Activated T-cell treated with anti-CD3 and anti-CD28 coated beads for 48 hours (primary cell): ENCODE measurements at places on chromosomes 4 and X.

GRCh38 chrX:123489011-123489410 is 243.8 kb downstream of the THOC2 start:
- no peak for DNase-seq

GRCh38 chr4:109206620-109207019 is 95.8 kb downstream of the COL25A1 start:
- DNase-seq: no peak

DNA sequence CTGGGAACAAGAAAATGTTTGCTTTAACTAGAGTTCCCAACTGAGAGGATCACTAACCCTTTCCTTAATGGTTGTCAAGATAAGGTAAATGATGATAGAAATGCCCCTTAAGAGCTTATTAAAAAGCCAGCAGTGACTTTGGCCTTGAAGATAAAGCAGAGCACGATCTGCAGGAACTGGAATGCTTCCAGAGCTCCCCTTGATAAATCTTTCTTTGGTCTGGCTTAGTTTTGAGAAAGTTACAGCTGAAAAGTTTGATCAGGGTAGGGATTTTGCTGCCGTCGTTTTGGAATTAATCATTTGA is 64.0 kb downstream of the PTTG2 start:
- DNase-seq: no peak

DNA sequence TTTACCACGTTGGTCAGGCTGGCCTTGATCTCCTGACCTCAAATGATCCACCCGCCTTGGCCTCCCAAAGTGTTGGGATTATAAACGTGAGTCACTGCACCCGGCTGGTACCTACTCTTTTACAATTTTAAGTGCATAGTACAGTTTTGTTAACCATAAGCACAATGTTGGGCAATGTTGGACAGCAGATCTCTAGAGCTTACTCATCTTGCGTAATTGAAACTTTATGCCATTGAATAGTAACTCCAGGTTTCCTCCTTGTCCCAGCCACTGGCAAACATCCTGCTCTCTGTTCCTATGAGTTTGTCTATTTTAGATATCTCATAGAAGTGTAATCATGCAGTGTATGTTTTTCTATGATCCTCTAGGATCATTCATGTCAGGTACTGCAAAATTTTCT is 9.3 kb upstream of the CPE start:
- no peak for DNase-seq

GRCh38 chr4:93842601-93843252 is 14.2 kb downstream of the ATOH1 start:
- DNase-seq: no peak

- no peak for DNase-seq
Measured at GRCh38 chr4:15832523-15833451, 54.7 kb downstream of the CD38 start.

DNA sequence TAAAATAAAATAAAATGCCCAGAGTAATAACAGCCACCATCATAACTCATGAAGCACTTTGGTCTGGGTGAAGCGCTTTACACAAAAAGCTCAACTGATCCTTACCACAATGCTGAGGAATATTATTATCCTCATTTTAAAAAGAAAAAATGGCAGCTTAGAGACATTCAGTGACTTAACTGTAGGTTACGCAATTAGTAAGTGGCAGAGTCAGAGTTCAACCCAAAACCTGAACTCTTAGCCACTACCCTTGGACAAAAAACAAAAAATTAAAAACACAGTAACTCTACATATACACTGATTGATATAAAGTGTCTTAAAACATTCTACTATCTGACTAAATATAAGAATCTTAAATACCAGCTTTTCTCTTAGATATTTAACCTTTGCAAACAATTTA is 34.9 kb downstream of the MAOB start:
- no peak for DNase-seq

GRCh38 chr4:22500831-22501714 is 14.8 kb downstream of the ADGRA3 start:
- DNase-seq: peak; percentile 21

- peak; percentile 58 for DNase-seq
Measured at GRCh38 chrX:1535241-1536041, 1.5 kb downstream of the P2RY8 start.

GRCh38 chrX:81875800-81876199 is 673.9 kb downstream of the SH3BGRL start:
- DNase-seq: no peak

GRCh38 chr4:111174331-111174730 is 551.5 kb upstream of the PITX2 start:
- no peak for DNase-seq

DNA sequence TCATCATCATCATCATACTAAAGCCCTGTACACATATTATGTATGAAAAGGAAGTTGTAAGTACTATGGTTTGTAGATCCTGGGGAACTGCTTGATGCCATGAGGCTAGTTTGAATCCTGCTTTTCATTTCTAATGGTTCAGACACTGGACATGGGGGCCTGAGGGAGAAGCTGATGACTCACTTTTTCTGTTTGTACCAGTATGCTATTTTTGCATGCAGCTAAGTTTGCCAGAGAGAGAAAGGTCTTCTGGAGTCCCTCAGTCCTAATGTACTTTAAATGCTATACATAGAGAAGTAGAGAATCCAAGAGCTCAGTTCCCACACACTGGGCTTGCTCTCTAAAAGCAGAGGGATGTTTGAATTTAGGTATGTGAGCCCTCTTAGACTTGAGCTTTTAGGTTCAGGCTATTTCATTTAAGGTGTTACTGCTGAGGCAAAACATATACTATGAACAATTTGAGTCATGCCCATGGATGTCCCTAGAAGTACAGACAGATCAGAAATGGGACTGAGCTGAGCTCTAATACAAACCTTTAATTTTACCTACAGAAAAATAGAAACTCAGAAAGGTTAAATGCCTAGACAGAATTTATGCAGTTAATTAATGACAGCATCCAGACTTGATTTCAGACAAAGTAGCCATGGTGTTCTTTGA is 17.6 kb upstream of the HS3ST1 start:
- DNase-seq: no peak

DNA sequence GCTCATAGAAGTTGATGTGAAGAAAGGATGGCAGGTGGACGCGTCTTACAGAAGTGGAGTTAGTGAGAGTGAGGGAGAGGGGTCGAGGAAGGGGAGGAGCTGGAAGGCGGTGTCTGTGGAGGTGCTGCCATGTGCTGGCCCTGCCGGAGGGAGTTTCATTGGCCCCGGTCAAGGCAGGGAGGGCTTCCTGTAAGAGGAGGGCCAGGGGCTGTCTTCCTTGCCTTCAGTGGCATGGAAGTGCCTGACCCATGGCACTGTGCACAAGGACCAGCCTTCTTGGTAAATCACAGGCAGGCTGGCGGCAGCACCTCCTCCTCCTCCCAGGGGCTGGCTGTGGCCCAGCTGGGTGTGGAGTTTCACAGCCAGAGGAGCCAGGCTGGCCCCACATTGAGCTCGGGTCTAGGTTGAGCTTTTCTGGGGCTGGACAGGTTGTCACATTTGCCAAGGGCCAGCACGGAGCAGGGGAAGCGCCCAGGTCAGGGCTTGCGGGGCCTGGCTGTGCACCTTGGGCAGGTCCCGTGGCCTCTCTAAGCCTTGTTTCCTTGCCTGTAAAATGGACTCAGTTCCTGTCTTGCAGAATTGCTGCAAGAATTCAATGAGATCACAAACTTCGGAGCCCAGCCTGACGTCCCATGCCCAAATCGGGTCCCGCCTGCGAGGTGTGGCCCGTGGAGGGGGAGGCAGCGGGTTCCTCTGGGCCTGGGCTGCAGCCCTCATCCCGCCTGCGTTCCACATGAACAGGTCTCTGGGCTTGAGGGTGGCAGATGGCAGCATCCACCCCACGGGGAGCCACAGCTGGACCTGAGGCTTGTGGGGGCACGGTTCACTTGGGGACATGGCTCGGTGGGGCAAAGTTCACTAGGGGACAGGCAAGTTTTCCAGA is 7.0 kb downstream of the HTRA3 start:
- no peak for DNase-seq

GRCh38 chr4:103451341-103451740 is 253.2 kb upstream of the CENPE start:
- no peak for DNase-seq

DNA sequence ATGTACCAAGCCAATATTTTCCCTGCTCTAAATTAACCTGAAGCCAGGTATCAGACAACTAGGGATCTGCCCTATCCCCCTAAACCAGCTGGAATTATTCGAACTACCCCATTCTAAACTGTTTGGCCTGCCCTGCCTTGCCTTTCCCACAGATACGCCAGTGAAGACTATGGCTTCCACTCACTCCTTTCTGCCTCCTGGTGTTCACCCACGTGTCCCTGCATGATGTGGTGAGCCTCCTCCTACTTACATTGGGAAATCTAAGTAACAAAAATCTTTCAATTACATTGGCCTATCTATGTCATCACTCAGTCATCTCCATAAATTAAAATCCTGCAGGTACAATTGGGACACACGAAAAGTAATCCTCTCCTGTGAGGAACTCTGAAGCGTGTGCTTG is 6.1 kb upstream of the LDOC1 start:
- no peak for DNase-seq

DNA sequence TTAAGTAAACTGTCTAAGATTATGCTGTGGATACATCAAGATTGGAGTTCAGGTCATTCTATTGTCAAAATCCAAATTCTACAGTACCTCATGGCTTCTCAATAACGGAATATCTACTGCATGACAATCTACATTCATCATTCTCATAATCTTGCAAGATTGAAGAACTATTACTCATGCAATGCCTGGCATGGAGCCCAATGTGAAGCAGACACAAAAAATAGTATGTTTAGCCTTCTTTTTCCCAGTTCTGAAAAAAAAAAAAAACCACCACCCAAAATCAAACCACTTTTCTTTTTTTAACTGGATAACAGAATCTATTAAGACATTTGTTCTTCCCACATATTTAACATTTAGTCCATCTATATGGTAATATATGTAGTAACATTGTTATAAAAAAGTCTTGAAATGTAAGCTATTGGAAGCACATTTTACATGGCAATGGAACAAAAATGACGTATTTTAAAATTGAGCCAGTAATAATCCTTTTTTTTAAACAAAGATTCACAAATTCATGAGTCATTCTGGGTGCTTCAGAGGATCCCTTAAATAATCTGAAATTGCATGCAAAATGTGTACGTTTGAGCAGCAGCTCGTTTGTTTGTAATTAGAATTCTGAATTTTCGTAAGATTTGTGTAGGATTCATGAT is 232.2 kb upstream of the FMR1 start:
- no peak for DNase-seq

DNA sequence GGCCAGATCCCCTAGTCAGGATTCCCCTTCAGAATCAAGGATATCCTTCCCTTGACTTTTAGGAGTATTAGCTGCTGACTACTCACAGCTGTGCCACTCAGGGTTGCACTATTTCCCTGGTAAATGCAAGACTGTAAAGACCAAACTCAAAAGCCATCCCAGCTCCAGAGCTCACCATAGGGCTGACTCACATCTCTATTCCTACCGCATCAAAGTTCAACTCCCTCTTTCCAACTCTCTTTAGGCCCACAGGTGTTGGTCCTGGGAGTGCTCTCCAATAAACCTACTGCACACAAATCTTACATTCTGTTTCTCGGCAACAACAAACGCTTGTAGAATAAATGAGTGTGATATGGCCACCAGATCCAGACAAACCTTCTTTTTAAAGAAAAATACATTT is 109.6 kb downstream of the PPP3CA start:
- DNase-seq: no peak

DNA sequence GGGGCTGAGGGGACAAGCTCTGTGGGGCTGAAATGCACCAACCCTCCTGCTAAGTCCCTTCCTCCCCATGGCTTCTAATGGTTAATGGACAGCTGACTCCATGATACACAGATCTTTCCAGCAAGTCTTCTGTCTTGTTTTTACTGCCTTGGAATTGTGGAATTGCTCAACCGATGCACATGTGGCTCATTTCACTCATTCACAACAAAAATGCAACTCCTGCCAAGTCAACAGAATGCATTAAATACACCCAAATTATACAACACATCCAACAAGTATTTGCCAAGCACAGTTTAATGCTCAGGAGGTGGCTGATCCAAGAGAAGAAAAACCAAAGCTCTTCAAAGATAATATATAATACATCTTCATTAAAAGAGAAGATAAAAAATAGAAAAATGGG is 61.9 kb upstream of the PAGE4 start:
- no peak for DNase-seq

DNA sequence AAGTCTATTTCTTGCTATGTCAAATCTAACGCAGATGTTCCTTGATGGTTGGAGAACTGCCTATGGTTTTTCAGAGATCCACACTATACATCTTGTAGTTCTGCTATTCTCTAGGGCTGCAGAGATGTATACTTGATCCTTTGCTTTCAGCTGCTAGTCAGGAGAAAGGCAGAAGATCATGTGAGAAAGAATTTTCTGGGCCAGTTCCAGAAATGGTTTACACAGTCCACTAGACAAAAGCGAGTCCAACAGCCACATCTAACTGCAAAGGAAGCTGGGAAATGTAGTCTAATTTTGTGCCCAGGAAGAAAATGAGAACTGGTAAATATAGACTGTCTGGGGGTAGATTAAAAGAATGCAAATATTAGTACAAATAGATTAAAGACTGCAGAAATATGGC is 394.3 kb upstream of the SLIT2 start:
- DNase-seq: no peak

DNA sequence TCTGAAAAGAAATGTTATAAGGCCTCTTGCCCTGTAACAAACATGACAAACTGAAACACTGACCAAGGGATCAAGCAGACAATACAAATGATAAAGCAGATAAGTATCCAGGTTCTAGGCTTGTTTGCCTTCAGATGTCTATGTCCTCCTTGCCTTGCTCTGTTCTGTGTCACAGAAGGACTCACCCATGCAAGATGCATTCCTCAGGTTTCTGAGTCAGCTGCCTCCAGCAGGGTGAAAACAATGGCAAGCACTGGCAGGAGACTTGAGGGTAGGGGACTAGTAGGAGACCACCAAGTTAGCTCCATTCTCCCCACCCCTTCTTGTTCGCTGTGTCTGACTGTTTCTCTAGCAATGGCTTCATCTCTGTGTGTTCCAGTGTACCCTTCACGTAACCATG is 76.6 kb upstream of the CXXC4 start:
- no peak for DNase-seq
